ENCODE measurements at places on chromosomes 11 and 22.

- peak; percentile 1 for DNase-seq
Measured at GRCh38 chr11:36619502-36619901, 21.5 kb upstream of the RAG2 start.

GRCh38 chr11:123409456-123410217 is 20.4 kb upstream of the GRAMD1B start:
- no peak for DNase-seq

DNA sequence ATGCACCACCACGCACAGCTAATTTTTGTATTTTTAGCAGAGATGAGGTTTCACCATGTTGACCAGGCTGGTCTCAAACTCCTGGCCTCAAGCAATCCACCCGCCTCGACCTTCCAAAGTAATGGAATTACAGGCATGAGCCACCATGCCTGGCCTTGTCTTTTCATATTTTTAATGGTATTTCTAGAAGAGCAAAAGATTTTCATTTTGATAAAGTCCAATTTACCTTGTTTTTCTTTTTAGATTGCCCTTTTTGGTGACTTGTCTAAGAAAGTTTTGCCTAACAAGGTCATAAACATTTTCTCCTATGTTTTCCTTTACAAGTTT is 45.5 kb upstream of the MICAL2 start:
- DNase-seq: no peak

- no peak for DNase-seq
Measured at GRCh38 chr11:90542092-90542491, 319.2 kb upstream of the CHORDC1 start.

GRCh38 chr11:9895006-9895405 is 231.1 kb downstream of the SWAP70 start:
- no peak for DNase-seq

DNA sequence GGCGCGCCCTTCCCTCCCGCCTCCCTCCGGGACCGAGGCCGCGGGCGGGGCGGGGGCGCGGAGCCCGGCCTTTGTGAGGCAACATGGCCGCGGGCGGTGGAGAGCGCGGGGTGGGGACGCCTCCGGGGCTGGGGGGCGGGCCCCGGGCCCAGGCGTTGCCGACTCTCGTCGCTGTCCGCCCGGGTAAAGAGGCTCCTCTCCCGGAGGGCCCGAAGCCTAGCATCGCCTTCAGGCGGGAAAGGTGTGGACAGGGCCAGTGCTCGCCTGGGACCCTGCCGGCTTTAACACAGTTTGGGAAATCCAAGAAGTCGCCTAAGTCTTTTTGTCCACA is 369 bp downstream of the DGCR8 start:
- peak; percentile 74 for DNase-seq

GRCh38 chr11:2708757-2709281 is 9.0 kb upstream of the KCNQ1OT1 start:
- DNase-seq: no peak

DNA sequence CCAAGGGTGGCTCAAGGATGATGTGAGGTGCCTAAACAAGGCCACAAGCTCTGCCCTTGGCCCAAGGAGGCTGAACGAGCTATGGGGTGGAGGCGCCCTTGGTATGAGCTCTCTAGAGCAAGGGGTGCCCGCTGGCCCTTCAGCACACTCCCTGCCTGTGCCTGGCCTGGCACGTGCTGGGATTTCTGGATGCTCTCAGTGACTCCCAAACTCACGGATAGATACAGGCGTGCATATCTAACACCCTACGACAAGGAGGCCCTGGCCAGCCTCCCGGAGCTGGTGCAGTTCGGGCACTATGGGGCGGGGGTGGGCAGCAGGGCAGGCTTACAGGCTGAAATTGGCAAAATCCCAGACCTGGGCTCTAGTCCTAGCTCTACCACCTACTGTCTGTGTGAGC is 30.6 kb downstream of the SCUBE1 start:
- DNase-seq: no peak

DNA sequence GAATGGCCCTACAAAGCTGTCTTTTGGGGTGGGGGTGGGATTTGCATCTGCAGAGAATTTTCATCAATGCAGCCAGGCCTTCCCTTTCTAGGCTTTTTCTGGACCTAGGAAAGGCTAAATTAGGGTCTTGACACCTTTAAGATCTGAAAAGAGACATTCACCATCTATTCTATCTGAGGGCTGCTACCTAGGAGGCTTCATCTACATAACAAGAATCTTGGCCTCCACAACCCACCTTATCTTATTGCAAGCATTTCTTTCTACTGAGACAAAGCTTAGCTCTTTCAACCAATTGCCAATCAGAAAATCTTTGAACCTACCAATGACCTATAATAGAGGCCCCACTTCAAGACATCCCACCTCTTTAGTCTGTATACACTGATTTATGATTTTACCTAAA is 20.7 kb upstream of the INCENP start:
- no peak for DNase-seq

GRCh38 chr22:37929390-37929789 is 23.3 kb downstream of the MICALL1 start:
- no peak for DNase-seq

DNA sequence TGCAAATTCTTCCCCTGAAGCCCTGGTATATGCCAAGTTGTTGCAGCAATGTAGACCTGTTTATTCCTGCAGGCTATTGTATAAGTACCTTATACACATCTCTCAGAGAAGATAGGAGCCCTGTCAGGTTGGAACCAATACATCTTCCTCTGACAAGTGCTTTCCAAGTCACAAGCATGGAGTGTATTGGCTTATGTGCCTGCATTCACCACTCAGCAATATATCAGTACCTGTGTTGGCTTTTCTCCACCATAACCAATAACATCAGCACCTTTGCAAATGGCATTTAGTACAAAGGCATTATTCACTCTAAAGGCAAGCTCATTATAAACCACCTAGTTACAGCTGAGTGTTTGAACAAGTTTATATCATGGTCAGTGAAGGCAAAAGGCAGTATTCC is 611.7 kb upstream of the CNTN5 start:
- DNase-seq: no peak

DNA sequence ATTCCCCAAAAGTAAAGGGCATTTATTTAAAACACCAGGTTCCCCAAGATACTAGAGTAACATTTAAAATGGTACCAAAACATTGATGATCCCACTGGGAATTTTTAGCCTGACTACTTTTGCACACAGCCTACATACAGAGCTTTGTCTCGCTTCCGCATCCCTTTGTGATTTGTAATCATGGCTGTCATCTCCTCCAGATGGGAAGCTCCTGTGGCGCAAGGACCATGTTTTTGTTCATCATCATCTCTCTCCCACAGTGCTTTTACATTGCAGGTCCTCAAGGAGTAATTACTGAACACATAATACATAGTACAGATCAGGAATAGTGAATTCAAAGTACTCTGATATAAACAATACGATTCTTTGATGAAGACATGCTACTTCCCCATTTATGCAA is 231.2 kb upstream of the MTNR1B start:
- DNase-seq: no peak

- no peak for DNase-seq
Measured at GRCh38 chr11:101618709-101619108, 34.9 kb upstream of the TRPC6 start.

DNA sequence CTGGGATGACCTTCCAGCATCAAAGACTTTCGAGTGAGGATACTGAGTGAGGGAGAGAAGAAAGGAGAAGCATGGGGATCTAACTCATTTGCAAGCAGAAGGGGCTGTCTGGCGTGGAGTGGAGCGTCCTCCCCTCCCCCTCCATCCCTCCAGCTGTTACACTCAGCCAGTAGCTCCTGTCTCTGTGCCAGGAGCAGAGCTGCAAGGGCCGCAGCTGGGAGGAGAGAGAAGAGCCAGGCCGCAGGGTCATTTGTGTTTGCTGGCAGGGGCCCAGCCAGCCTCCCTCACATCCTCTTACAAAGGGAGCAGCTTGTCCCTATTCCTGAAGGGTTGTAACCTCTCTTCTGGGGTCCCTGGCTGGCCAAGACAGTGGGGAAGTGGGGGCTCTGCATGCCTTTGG is 57.9 kb downstream of the NECTIN1 start:
- no peak for DNase-seq

GRCh38 chr11:29534836-29535235 is 482.0 kb downstream of the KCNA4 start:
- DNase-seq: no peak

GRCh38 chr11:45104006-45104789 is 42.2 kb upstream of the PRDM11 start:
- no peak for DNase-seq

- no peak for DNase-seq
Measured at GRCh38 chr11:128289048-128289447, 298.3 kb downstream of the ETS1 start.
